ENCODE measurements at places on chromosomes 5 and 9.

DNA sequence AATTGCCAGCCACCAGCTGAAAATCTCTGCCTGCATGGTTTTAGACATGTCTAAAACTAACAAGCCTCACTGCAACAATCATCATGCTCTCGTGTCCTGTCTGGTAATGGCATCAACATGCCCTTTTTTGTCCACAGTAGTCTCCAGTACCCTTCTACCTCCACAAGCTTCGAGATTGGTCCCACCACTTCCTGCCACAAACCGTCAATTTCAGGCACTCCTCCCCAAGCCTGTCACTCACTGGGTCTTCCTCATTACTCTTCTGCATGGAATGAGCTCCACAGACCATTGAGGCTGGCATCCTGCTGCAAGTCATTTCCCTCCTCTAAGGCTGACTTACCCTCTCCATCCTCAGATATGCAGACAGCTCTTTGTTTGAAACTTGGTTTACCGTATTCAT is 9.0 kb downstream of the LPAR1 start:
- peaks cover 7% of the 10 kb centered on the region for H3K4me1 ChIP-seq
- peaks cover 3% of the 10 kb centered on the region for H3K27me3 ChIP-seq
- no peak overlapping the region for H3K4me3 ChIP-seq
- no peak overlapping the region for H3K27ac ChIP-seq

- peaks cover 52% of the 10 kb centered on the region for H3K4me1 ChIP-seq
- no peaks in the 10 kb centered on the region for H3K27me3 ChIP-seq
- H3K27ac ChIP-seq: peak overlapping the region; percentile 95
Measured at GRCh38 chr5:43314724-43315123, 1.5 kb upstream of the HMGCS1 start.

DNA sequence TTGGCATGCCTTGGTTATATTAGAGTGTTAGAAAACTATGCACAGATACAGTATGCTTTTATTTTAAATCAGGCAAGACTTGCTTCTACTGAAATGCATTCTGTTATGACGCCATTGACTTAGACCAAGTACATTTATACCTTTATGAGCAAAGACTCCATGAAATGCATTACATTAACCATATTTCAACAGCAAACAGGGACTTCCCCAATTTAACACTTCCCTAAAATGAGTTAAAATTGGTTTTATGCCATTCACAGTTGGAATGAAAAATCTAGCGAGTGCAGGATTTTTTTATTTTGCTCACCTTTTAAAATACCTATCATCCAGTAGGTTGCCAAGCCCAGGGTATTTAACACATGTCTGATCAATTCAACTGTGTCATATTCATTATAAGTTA is 272.1 kb upstream of the IZUMO3 start:
- no peak overlapping the region for H3K27ac ChIP-seq
- no peaks in the 10 kb centered on the region for H3K27me3 ChIP-seq
- no peaks in the 10 kb centered on the region for H3K4me1 ChIP-seq
- DNase-seq: no peak
- no peaks in the 10 kb centered on the region for H3K36me3 ChIP-seq
- no peak overlapping the region for H3K4me3 ChIP-seq

DNA sequence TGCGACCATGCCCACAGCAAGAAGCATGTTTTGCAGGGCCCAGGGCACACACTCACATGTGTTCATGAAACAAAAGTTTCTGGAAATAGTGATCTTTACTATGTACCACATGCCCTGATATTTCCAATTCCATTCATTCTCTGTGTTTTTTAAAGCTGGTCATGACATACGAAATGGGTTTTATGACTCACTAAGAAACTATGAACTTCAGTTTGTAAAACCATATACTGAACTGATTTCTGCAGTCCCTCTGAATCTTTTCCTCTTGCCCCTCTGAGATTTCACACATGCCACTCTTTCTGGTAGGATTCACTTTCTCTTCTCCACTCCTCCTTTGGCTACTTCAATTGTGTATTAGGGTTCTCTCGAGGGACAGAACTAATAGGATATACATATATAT is 416.1 kb upstream of the TRPC7 start:
- DNase-seq: no peak
- no peak overlapping the region for H3K4me3 ChIP-seq
- H3K27me3 ChIP-seq: no peaks in the 10 kb centered on the region
- H3K36me3 ChIP-seq: no peaks in the 10 kb centered on the region

- DNase-seq: no peak
- H3K4me3 ChIP-seq: no peak overlapping the region
- H3K4me1 ChIP-seq: no peaks in the 10 kb centered on the region
- H3K27me3 ChIP-seq: no peaks in the 10 kb centered on the region
- no peak overlapping the region for H3K27ac ChIP-seq
Measured at GRCh38 chr5:160773646-160774410, 78.2 kb downstream of the ATP10B start.

DNA sequence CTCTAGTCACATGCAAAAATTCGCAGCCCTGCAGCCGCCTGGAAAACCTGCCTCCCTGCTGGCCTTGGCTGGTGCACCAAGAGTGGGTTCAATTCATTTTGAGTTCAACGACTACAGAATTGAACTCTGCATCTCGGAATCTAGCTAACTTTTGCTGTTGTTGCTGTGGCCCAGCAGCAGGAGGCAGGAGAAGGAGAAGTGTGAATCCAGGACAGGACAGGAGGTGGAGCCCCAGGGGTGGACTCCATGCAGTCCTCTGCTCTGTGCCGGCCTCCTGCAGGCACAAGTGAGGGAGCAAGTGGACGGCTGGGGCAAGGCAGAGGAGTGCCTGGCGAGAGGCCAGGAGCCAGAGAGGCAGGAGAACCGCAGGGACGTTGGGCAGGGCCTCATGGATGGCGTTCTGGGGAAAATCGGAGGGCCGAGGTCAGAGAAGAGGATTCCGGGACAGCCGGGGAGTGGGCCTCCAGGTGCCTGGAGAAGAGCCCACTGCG is 214.2 kb downstream of the FANCC start:
- H3K4me1 ChIP-seq: no peaks in the 10 kb centered on the region
- no peak overlapping the region for H3K27ac ChIP-seq
- no peak for DNase-seq

DNA sequence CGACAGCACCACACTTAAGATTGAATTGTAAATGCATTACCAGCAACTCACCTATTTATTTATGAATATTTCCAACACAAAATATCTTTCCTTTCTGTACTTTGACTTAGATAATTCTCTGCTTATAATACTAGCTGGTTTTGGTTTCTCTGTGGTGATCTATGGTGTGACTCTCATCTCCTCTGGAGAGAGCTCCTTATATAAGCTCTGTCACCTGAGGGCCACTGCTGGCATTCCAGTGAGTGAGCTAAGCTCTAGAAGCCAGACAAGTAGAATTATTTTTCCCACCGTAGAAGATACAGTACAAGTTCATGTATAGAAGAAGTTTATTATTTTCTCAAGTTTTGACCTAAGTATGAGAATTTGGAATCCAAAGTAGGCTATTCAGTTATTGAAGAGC is 111.5 kb downstream of the CDC42SE2 start:
- peaks cover 46% of the 10 kb centered on the region for H3K36me3 ChIP-seq
- H3K27ac ChIP-seq: peak overlapping the region; percentile 74
- no peak overlapping the region for H3K4me3 ChIP-seq
- H3K27me3 ChIP-seq: no peaks in the 10 kb centered on the region
- DNase-seq: no peak

Measured in activated T-helper 2 cell treated with anti-CD3 and anti-CD28 coated beads, Interferon-gamma antibody, Interleukin-2, Interleukin-4, amounts not matched to agents 10 μg/mL and 5 μg/mL and 100 μg/mL, durations not matched to agents 14 hours and 24 hours and 36 hours (primary cell).